ENCODE measurements at places on chromosomes 3 and 15. TPM values are rescaled to one million over a fixed set of nuclear protein-coding genes. Genes with fewer than 3 reads are reported as not detected.
A peak's percentile ranks its signal among the peaks of the same experiment; 100 is the strongest.

CSPG5 gene
- 1.1 TPM for polyA plus RNA-seq

- no peak for DNase-seq
Measured at GRCh38 chr15:75062706-75063105, 39.3 kb downstream of the PPCDC start.

GRCh38 chr3:126269354-126269753, 87.9 kb downstream of the KLF15 start:
- no peak for DNase-seq

GRCh38 chr3:114299421-114299820, 5.6 kb downstream of the TIGIT start:
- peak; percentile 58 for DNase-seq

THSD4 gene
- 15.8 TPM for polyA plus RNA-seq

UROC1 gene
- not detected for polyA plus RNA-seq

DNA sequence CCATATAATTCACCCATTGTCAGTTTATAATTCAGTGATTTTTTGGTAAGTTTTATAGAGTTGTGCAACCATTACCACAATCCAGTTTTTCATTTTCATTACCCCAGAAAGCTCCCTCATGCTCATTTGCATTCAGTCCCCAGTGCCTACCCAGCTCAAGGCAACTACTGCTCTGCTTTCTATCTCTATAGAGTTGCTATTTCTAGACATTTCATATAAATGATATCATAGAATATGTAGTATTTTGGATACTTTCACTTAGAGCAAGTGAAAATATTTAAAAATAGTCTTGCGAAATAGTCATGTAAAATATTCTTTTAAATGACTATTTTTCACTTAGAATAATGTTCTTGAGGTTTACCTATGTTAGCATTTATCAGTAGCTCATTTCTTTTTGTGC, 42.1 kb downstream of the ZNF654 start:
- DNase-seq: no peak

GRCh38 chr3:188051801-188052168, 102.2 kb upstream of the LPP start:
- no peak for DNase-seq

- no peak for DNase-seq
Measured at GRCh38 chr3:172471903-172472302, 23.6 kb upstream of the GHSR start.

DNA sequence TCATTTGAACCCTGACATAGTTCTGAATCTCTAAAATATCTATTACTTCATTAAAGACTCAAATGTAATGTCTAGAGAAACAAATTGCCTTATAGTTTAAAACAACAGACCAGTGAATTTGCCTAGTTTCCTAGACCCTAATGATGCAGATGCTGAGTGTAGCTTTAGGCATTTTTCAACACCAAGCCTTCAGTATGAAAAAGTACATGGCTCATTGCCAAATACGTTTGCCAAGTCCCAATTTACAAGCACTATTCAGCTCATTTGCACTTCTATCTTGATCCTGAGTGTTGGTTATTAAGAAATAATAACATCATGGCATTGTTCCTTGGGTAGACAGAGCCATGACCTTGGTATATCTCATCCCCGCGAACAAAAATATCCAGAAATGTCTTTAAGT, 46.8 kb downstream of the EOMES start:
- DNase-seq: no peak

CA12 gene
- 129 TPM for polyA plus RNA-seq

IL17RC gene
- 9.4 TPM for polyA plus RNA-seq

DNA sequence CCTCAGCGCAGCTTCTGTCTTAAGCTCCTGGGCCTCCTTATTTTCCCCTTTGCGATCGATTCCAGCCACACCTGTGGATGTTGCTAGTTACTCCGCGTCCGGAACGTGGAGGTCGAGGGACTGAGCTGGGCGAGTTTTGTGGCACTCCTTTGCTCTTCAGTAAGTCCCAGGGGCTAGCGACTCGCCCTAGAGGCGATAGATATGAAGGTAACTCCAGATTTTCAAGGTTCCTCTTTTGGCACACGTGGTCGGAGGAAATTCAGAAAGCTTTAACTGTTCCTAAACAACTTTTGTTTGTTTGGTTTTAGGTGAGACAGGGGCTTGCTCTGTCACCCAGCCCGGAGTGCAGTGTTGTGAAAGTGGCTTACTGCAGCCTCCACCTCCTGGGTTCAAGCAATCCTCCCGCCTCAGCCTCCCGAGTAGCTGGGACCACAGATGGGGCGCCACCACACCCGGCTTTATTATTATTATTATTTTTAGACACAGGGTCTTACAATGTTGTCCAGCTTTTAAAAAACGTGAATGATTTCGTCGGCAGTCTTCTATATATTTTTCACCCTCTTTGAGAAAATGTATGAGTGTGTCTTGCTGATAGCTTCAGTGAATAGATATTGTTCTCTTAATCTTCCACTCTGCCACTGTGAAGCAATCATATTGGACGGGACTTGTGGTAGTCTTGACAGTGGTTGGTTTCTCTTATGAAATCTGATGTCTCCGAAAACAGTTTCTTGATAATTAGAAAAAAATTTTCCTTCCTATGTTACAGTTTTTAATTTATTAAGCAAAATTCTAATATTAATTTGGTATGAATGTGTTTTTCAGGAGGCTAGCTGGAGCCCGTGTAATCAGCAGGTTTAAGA, 785 bp downstream of the MFSD1 start:
- DNase-seq: no peak

GRCh38 chr3:39330824-39331223, 1.3 kb downstream of the CCR8 start:
- no peak for DNase-seq

MKRN3 gene
- 4.7 TPM for polyA plus RNA-seq

FGD5 gene
- polyA plus RNA-seq: not detected

- no peak for DNase-seq
Measured at GRCh38 chr3:111684640-111685039, 89.5 kb upstream of the ZBED2 start.

GRCh38 chr15:73001840-73002239, 50.4 kb upstream of the NEO1 start:
- DNase-seq: no peak

CCDC39 gene
- polyA plus RNA-seq: not detected

XYLB gene
- polyA plus RNA-seq: 4.8 TPM

GNB4 gene
- 10.9 TPM for polyA plus RNA-seq

SOX14 gene
- polyA plus RNA-seq: not detected

CCK gene
- 0.51 TPM for polyA plus RNA-seq

CYP11A1 gene
- polyA plus RNA-seq: not detected

DNA sequence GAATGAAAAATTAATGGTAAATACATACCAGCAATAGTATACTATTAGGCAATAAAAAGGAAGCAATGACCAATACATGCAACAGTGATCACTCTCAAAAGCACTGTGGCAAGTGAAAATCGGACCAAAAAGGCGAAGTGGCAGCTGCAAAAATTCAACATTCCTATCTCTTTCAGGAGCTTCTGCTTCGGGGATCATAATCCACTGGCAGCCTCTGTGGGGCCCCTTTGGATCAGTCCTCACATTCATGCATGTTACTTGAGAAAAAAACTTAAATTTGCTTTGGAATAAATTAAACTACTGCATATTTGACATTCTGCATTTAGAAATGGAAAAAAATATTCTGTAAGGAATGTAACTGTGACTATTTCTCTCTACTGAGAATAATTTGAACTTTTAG, 425.6 kb downstream of the NR2F2 start:
- DNase-seq: no peak

DNA sequence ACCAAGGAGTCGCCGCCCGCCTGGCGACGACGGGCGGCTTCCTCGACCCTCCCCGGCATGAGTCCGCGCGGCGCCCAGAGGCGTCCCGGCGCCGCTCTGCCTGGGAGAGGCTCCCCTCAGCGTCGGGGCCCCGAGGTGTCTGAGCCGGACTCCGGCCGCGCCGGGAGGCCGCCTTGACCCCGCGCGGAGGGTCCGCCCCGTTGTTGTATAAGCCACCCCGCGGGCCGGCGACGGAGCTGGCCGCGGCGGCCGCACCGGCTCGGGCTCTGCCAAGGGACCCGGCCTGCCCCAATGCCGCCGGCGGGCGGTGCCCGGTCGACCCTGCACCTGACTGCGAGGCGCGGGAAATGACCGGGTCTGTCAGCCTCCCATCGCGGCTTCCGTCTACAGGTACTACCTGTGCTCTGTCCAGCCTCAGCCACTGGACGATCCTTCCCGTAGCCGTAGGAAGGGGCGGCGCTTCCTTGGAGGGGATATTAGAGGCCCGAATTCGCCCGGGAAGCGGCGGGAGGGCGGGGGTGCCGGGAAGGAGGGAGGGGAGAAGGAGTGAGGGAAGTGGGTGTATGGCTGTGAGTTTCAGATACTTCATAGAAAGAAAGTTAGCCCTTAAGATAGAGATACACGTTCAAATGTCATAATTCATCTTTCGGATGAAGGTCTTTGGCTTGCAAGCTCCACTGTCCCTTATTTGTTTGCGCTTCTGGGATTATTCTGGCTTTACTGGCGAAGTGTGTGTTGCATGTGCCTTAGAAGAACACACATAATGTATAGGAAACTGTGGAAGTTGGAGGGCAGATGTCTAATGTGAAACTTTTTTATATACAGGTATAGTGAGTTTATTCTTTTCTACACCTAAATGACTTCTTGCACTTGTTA, 620 bp downstream of the ABHD5 start:
- peak; percentile 33 for DNase-seq

DNA sequence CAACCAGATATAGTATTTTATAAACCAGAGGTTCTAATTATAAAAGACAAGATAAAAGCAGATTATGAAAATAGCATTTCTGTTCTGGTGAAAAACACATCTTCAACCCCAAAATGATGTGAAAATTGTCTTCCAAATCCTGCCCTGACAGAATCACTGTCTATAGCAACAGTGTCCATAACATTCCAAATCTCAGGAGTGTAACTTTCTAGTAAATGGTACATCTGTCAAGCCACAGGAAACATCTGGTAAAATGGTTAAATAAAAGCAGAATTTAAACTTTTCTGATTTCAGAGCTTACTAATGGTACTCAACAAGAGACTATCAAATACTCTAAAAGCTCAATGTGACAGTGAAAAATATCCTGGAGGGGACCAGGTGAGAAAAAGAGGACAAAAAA, 60.5 kb downstream of the VGLL4 start:
- no peak for DNase-seq

DNA sequence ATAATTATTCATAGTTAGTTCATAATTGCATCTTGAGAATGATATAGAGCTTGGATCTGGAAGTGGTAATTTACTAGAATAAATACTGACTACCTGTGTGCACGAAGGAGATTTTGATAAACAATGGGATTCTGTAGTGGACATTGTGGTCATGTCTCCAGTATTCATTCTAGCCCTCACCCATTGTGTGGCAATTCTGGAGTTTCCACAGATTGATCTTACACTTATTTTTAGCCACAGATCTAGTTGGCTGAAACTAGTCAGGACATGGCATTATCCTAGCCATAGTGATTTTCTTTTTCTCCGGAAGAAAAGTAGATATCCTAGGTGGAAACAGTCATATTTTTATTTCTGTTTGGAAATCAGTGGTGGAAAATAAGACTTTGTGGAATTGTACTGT, 833.1 kb downstream of the NAALADL2 start:
- DNase-seq: no peak

DNA sequence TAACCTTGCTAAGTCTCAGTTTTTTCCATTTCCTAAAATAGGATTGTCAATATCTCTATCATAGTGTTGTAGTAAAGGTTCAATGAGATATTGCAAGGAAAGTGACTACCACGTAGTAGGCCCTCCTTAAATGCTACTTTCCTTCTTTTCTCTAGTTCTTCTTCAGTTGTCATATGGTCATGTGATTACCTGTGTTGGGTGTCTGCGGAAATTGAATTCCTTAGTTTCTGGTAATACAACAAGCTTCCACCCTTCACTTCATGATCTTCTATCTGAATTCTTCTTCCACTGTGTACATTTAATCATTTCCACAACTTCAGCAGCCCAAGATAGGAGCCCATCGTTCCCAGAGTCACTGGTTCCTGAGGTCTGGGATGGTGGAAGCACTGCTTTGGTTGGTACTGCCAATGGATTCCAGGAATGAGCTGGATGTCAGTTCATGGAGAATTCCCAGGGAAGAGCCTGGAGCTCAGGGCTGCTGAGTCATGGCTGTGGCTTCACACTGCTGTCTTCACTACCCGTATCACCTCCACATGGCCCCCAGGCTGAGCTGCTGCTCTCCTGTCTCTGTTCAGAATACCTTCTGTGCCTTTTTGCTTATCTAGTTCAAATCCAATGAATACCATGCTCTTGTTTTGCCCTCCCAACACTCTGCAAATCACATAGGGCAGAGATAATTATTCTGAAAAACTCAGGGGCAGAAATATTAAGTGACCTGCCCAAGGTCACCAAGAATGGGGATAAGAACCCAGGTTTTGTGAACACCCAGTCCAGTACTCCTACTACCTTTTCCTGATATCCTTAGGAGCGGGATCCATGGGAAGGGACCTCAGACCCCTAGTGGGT, 98.6 kb downstream of the RPL39L start:
- DNase-seq: peak; percentile 38

- DNase-seq: no peak
Measured at GRCh38 chr3:128385080-128385832, 81.4 kb downstream of the DNAJB8 start.

DNA sequence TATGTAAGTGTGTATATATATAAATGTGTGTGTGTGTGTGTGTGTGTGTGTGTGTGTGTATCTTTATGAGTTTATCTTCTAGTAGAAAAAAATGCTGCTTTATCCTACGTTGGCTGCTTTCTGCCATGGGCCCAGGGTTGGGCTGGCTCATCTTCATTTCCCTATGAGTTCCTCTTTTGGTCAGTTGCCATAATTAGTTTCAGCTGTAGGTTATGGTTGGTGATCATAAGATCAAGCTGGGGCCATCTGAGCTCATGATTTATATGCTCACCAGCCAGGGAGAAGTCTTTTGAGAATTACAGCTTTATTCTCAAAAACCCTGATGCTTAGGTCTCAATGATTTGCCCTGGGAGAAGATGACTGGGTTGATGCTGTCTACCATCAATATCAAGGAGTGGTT, 775.8 kb upstream of the ARPP21 start:
- DNase-seq: no peak

DNA sequence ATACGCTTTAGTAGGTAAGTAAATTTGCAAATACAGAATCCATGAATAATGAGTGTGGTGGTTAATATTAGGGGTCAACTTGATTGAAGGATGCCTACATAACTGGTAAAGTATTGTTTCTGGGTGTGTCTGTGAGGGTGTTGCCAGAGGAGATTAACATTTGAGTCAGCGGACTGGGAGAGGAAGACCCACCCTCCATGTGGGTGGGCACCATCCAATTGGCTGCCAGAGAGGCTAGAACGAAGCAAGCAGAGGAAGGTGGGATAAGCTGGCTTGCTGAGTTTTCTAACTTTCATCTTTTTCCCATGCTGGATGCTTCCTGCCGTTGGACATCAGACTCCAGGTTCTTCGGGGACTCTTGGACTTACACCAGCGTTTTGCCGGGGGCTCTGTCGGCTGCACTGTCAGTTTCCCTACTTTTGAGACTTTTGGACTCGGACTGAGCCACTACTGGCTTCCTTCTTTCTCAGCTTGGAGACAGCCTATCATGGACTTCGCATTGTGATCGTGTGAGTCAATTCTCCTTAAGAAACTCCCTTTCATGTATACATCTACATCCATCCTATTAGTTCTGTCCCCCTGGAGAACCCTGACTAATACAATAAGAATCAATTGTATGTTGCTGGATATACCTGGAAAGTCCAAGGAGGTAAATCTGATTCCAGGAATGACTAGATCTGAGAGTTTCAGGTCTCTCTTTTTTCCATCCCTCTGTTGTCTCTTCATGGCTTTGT, 25.8 kb upstream of the NEDD4 start:
- DNase-seq: peak; percentile 51

ADAMTS9 gene
- polyA plus RNA-seq: 0.68 TPM

RBM6 gene
- polyA plus RNA-seq: 41.4 TPM

- DNase-seq: no peak
Measured at GRCh38 chr3:136858381-136858780, 3.6 kb upstream of the NCK1 start.
